MV-4-11 (cell line): ENCODE measurements at places on chromosomes 12 and 14.
A peak's percentile ranks its signal among the peaks of the same experiment; 100 is the strongest.

DNA sequence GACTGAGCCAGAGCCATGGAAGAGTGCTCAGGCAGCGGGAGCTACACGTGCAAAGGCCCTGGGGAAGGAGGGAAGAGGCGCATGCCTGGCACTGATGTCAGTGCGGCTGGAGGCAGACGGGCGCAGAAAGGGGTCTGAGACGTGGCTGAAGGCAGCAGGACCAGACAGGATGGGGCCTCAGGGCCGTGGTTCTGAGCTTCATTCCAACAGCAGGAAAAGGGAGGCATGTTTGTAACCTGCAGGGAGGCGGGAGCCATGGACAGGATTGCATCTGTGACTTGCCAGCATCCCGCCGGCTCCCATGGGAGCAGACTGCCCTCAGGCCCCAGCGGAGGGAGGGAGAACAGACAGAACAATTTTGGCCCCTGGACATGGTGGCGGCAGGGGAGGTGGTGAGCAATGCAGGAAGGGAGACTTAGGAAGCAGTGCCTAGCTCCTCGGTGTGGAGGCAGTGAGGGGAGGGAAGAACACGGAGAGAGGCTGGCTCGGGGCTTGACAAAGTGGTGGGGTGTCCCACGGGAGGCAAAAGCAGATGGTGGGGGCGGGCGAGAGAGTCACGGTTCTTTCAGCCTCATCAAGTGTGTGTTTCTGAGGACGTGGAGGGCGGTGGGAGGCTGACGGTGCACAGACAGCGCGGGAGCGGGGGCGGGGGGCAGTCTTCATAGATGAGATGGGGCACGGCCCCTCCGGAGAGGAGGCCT lies 33.3 kb upstream of the INF2 start:
- DNase-seq = no peak

DNA sequence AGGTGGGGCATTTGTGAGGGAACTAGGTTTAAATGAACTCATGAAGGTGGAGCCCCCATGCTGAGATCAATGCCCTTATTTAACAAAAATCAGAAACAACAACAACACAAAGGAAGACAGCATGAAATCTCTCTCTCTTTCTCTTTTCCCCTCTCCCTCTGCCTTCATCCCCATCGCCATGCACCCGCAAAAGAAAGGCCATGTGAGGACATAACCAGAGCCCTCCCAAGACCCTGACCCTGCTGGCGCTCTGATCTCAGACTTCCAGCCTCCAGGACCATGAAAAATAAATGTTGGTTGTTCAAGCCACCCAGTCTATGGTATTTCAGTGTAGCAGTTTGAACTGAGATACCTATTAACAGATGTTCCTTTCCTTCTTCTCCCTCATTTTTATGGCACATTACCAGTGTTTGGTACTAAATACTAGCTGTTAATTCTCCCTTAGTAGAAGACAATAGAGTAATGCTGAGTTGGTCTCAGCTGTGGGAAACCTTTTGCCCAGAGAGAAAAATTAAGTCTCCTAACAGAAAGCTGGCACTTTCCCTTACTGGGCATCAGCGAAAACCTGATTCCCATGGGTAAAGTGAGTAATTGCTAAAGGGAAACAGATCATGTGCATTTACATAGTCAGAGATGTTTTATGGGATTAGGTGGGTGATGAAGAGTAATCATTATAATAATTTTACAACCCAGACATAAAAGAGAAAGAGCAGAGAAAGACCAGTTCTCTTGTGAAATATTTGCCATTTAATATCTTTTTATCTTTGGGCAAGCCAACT lies 264.0 kb upstream of the PLEKHG7 start:
- no peak for DNase-seq

DNA sequence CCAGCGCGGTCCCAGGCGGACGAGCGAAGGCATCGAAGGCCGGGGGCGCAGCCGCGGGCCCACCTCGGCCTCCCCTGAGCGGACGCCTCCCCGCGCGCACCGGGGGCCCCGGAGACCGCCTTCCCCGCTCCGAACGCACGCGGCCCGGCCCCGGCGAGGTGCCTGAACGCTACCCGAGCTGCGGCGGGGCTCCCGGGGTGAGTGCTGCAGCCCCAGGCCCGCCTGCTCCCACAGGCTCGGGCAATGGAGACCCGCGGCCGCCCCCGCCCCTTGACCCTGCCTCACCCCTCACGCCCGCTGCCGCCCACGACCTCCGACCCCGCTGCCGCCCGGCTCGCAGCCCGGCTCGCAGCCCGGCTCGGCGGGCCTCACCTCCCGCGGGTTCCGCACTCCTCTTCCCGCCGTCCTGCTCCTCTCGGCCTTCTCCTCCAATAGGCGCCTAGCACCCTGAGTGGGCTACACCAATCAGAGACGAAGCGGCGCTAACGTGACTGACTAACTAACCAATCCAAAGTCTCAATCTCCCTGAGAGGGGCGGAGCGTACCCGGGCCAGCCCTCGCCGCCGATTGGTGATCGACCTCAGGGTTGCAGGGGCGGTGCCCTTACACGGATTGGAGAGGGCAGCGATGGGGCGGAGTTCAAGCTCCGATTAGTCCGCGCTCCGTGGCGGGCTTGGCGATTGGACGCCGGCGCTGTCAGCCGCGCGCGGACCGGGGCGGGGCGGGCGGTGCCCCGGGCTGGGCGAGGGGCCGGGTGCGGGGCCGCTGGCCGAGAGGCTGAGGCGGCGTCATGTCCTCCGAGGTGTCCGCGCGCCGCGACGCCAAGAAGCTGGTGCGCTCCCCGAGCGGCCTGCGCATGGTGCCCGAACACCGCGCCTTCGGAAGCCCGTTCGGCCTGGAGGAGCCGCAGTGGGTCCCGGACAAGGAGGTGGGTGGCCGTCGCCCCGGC lies at the start of the genes XRCC3 and ZFYVE21:
Gene XRCC3 (minus strand): TSS at position 400 of the 949 bp plus-strand sequence. CDS start 4,364 bp downstream, outside the sequence.
Gene ZFYVE21 (plus strand): TSS at position 759 of the 949 bp plus-strand sequence. CDS start 32 bp downstream, at position 791.
- DNase-seq = peak; percentile 99

GRCh38 chr14:24897793-24898192 lies 152.2 kb downstream of the STXBP6 start:
- DNase-seq = no peak

GRCh38 chr12:131947482-131948027 lies 2.2 kb upstream of the EP400 start:
- no peak for DNase-seq

GRCh38 chr12:57764662-57765002 lies 2.2 kb downstream of the CYP27B1 start:
- DNase-seq = no peak

DNA sequence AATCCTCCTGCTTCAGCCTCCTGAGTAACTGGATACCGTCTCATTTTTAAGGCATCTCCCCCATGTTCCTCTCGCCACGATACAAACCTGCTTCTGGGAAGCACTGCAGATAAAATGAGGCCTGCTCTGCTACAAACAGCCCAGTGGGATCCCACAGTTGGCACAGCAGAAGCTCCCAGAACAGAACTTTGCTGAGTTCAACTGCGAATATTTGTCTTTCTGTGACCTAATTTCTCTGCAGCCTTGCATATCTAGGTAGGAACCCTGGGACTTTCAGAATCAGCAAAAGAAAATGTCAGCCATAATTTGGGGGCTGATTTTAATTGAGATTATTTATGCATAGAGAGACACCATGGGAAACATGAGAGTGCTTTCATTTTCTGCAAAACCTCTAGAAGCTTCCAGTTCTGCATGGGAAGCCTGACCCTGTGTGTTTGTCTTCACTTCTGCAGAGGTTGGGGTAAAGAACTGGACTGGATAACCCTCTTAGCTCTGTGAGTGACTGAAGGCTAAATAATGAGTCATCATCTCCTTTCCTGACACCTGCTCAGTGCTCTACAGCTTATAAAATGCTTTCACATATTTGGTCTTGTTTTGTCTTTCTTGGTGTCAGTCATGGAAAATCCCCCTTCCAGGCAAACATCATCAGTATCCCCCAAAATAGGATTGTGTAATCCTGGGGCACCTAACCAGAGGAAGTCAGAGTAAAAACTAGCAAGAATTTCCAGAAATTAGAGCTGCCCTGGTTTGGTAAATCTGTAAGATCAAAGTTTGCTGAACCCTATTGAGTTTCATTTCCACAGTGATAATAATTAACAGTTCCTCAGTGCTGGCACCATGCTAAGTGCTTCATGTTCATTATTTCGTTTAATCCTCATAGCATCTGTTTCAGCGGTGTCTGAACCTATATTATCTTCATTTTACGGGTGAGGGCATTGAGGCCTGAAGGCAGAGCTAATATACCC lies 185.8 kb downstream of the SLC15A4 start:
- no peak for DNase-seq

DNA sequence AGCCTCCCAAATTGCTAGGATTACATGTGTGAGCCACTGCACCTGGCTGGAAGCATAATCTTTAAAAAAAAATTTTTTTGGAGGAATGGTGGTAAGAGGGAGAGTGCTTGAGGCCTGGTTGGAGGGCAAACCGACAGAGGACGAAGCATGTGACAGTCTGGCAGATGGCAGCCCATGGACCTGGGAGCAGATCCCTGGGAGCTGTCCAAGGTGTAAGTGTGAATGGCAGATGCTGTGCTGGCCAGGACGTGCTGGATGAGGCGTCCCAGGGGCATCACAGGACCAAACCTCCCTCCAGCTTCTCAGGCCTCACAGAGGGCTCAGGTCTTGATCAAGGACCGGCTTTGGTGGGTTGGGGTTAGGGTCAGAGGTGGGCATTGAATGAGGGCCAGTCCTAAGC lies 128.4 kb upstream of the NCOR2 start:
- DNase-seq = no peak

DNA sequence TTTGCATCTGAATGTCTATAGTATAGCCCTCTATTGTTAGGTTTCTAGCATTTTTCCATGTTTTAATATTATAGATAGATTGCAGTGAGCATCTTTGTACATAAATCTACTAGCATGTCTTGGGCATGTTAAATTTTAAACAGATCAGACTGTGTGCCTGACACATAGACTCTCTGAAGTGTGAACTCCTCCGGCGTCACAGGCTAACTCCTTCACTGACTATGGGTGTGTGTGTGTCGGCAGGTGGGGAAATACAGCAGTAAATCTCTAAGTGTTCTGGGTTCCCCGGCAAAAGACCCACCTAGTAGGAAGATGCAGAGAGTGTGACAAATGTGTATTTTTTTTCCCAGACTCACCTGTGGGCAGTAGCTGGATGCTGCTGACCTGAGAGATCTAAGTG lies 2.3 kb downstream of the VWF start:
- no peak for DNase-seq

DNA sequence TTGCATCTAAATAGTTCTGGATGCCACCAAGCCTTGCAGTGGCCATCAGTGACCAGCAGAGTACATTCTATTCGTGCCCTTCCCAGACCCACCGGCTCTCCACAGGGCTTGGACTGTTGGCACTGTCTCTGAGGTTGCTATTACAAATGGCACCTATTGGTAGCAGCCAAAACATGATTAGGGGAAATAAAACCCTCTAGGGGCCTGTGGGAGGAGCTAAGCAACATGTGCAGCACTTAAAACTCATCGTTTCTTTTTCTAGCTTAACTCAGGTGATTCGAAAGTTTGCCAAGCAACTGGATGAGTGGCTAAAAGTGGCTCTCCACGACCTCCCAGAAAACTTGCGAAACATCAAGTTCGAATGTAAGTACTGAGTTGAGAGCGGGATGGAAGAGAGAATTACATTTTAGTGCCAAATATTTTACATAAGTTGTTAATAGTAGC lies 65.4 kb upstream of the RIC8B start:
- no peak for DNase-seq

GRCh38 chr14:87000081-87000480 lies 992.9 kb downstream of the GALC start:
- no peak for DNase-seq

DNA sequence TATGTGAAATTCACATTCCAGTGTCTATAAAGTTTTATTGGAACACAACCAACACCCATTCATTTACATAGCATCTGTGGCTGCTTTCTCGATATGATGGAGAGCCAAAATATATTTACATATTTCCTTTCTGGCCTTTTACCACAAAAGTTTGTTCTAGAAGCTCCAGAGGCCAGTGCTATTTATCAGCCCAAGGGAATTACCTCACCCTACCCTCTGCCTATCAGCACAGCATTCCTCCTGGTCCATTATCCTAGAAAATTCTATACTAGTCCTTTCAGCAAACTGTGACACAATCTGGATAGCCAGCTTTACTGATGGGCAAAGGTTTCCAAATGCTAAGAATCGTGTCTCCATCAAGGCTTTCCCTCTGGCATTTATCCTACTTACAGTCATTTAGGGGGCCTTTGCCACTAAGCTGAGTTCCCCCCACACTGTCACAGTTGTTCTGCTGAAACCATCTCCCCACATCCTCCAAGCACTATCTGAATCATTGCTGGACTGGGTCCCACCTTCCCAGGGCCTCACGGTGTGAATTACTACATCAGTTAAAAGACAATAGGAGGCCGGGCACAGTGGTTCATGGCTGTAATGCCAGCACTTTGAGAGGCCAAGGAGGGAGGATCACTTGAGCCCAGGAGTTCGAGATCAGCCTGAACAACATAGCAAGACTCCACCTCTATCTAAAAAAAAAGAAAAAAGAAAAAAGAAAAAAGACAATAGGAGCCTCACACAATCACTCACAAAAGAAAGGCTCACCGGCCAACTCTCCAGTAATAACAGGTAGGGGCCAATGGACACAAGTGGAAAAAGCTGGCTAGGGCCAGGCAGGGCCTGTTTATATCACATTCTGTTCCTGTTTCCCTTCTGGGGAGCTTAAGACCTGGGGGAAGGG lies 12.1 kb downstream of the SYNE3 start:
- peak; percentile 13 for DNase-seq

DNA sequence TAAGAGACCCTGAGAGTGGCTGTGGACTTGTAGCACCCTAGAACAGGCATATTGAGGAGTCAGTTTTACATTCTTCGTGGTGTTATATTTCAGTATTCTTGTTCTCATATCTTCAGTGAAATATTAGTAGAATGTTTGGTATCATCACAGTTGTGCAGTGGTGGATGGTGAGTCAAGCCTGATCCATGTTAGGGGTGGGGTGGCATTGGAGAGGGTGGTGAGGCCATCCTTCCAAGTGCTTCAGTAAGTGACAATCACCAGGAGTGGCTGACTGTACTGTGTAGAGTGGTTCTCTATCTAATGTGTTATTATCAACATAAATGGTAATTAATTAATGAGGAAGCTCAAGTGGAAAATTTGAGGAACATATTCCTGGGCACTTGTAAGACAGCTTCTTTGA lies 197.7 kb upstream of the SLC16A7 start:
- no peak for DNase-seq

GRCh38 chr14:22289570-22289969 lies 299.5 kb downstream of the DAD1 start:
- no peak for DNase-seq

DNA sequence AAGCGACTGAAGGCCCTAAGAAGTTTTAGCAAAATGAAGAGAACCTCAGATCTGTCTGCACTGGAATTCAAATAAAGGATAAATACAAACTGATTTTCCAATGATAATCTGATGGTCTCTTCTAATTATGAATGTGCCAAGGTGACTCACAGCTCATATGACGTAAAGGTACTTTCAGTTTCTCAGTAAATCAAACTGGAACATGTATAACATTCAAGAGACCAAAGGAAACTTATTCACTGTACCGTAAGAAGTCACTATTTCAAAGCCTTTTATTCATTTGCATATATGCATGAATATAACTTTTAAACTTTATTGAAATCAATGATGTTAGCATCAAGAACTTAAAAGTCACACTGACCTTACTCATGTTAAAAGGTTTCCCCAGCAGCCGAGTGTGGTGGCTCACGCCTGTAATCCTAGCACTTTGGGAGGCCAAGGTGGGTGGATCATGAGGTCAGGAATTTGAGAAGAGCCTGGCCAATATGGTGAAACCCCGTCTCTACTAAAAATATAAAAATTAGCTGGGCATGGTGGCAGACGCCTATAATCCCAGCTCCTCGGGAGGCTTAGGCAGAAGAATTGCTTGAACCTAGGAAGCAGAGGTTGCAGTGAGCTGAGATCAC lies 52.2 kb downstream of the ATXN2 start:
- DNase-seq = no peak
